Psoas muscle (tissue), 8 donors: ENCODE measurements at places on chromosomes 12 and 14. TPM values are rescaled to one million over a fixed set of nuclear protein-coding genes. Genes with fewer than 3 reads are reported as not detected.

DNA sequence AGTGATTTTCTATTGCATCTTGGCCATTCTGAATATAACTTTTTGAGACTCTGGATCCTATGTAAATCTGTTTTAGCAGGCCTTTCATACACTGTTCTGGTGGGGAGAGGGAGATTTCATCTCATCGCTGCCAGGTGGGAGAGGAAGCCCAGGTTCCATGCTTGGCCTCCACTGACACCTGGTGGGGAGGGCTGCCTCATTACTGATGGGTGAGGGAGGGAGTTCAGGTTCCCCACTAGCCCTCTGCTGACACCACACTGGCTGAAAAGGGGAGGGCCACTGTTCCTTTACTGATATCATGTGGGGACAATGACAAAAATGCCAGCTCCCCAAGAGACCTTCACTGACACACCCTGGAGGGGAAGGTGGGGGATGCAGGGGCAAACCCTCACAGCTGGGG lies 2.4 kb upstream of the GALNT8 start:
- H3K36me3 ChIP-seq, result no peaks in the 10 kb centered on the region
- H3K4me1 ChIP-seq, result no peaks in the 10 kb centered on the region
- peaks cover 2% of the 10 kb centered on the region for H3K27me3 ChIP-seq

DNA sequence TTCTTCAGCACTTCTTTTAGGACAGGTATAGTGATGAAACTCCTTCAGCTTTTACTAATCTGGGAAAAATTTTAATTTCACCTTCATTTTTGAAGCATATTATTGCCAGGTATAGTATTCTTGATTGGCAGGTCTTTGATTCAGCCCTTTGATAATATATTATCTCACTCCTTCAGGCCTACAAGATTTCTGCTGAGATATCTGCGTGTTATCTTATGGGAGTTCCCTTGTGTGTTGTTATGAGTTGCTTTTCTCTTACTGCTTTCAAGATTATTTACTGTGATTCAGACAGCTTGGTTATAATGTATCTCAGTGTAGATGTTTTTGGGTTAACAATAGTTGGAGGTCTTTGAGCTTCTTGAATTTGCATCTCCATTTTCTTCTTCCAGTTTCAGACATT lies 87.4 kb downstream of the ATF7IP start:
- no peak overlapping the region for H3K27ac ChIP-seq
- H3K27me3 ChIP-seq, result no peaks in the 10 kb centered on the region
- no peaks in the 10 kb centered on the region for H3K4me1 ChIP-seq
- no peak overlapping the region for H3K4me3 ChIP-seq

- H3K4me1 ChIP-seq, result no peaks in the 10 kb centered on the region
- H3K27ac ChIP-seq, result no peak overlapping the region
- H3K4me3 ChIP-seq, result no peak overlapping the region
- no peak for DNase-seq
- H3K36me3 ChIP-seq, result no peaks in the 10 kb centered on the region
- H3K27me3 ChIP-seq, result no peaks in the 10 kb centered on the region
These were observed 139.6 kb downstream of the PRKD1 start for GRCh38 chr14:29788093-29788492.

DNA sequence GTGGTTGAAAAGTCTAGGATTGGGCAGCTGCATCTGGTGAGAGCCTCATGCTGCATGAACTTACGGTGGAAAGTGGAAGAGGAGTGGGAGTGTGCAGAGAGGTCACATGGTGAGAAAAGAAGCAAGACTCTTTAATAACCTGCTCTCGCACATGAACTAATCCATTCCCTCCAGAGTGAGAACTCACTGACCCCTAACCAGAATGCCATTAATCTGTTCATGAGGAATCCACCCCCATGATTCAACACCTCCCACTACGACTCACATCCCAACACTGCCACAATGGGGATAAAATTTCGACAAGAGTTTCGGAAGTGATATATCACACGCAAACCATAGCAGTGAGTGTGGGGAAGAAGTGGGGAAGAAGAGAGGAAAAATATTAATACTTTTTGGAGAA lies 377.4 kb downstream of the NAV3 start:
- H3K36me3 ChIP-seq, result no peaks in the 10 kb centered on the region
- no peak overlapping the region for H3K27ac ChIP-seq
- H3K4me1 ChIP-seq, result no peaks in the 10 kb centered on the region

Gene KLRD1
- 0.17 TPM for total RNA-seq

GRCh38 chr12:1703771-1704722 lies 13.2 kb downstream of the ADIPOR2 start:
- peaks cover 50% of the 10 kb centered on the region for H3K4me1 ChIP-seq
- H3K27me3 ChIP-seq, result no peaks in the 10 kb centered on the region
- no peak overlapping the region for H3K27ac ChIP-seq

- no peaks in the 10 kb centered on the region for H3K27me3 ChIP-seq
- H3K4me3 ChIP-seq, result no peak overlapping the region
- H3K4me1 ChIP-seq, result peaks cover 15% of the 10 kb centered on the region
These were observed 104.5 kb upstream of the FRMD6 start for GRCh38 chr14:51547260-51547659.
